ENCODE measurements at places on chromosomes 3 and 15. TPM values are rescaled to one million over a fixed set of nuclear protein-coding genes. Genes with fewer than 3 reads are reported as not detected.

TRH gene
- 0.18 TPM for total RNA-seq

FOXL2 gene
- 25.9 TPM for total RNA-seq

CPLX3 gene
- not detected for total RNA-seq

GMPS gene
- total RNA-seq: 40.9 TPM

CD80 gene
- not detected for total RNA-seq

ROBO1 gene
- 20.5 TPM for total RNA-seq

SLC27A2 gene
- not detected for total RNA-seq

FOXB1 gene
- total RNA-seq: not detected

PAK6 gene
- total RNA-seq: not detected

ITGA11 gene
- total RNA-seq: 0.86 TPM

AADACL2 gene
- total RNA-seq: not detected

MYD88 gene
- 25.9 TPM for total RNA-seq

CPN2 gene
- not detected for total RNA-seq
